Globus pallidus (tissue), 1 donor: ENCODE measurements at places on chromosomes 16 and 17.

GRCh38 chr16:53792161-53792951 is 88.4 kb downstream of the FTO start:
- DNase-seq: no peak

GRCh38 chr17:9294661-9295210 is 273.4 kb downstream of the NTN1 start:
- no peak for DNase-seq

DNA sequence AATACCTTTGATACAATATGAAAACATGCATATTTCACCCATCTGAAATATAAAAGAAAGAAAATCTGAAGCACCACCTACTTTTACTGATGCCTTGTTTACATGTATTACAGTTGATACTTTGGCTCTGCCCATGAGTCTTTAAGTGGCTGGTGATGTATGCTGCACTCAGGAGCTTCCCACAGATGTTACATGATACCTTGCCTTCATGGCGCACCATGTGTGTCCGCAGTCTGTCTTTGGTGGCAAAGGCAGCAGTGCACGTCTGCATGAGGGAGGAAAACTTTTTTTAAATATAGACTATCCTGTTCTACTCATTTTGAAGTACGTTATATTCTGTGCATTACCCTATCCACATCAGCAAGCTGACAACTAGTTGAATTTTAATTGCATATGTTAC is 7.5 kb downstream of the VEZF1 start:
- DNase-seq: no peak

DNA sequence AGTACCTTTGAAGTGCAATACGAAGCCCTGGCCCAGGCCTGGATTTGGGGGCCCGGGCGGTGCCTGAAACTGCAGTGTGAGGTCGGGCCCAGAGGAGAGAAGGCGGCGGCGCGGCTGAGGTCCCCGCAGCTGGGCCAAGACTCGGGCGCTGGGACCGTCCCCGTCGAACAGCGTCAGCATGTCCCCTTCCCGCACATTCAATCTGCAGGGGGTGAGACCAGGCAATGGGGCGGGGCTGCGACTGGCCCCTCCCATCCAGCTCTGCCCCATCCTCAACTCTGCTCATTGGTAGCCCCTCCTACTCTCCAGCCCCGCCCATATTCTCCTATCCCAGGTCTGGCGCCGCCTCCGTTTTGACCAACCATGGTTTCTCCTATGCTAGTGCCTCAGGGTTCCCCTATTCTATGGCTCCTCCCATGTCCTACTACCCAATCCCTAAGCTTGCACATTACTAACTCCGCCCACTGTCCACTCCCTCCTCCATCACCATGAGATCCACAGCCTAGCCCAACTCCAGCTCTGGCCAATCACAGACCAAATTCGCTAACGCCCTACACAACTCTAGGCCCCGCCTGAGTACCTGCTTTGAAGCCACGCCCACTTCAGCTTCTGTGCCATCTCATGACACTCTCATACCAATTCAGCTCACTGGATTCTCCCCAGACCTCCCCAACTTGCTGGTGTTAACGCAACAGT is 14.4 kb upstream of the CDIPT start:
- DNase-seq: no peak

DNA sequence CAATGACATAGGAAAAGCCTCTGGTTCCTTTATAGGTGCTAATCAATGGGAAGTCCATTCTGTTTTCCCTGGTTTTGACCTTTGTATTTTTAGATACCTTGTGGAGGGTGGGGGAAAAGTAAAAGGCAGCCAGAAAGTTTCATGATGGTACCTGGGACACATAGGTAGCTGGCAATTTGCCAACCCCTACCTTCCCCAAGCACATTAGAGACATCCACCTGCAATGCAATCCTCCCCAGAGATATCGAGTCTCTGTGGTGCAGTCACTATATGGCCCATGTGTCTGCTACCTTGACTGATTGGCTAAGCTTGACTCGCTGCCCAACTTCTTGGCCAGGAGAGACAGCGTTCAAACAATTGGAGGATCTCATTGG is 86.4 kb downstream of the IRX3 start:
- DNase-seq: no peak

GRCh38 chr17:61227866-61228265 is 171.8 kb upstream of the TBX2 start:
- DNase-seq: no peak

- DNase-seq: peak; percentile 45
Measured at GRCh38 chr16:22782314-22782713, 31.6 kb upstream of the HS3ST2 start.

GRCh38 chr17:57666946-57667345 is 78.2 kb downstream of the CCDC182 start:
- no peak for DNase-seq
